Mesothelial cell of epicardium (in vitro differentiated cells): ENCODE measurements at places on chromosomes 12 and 14.

DNA sequence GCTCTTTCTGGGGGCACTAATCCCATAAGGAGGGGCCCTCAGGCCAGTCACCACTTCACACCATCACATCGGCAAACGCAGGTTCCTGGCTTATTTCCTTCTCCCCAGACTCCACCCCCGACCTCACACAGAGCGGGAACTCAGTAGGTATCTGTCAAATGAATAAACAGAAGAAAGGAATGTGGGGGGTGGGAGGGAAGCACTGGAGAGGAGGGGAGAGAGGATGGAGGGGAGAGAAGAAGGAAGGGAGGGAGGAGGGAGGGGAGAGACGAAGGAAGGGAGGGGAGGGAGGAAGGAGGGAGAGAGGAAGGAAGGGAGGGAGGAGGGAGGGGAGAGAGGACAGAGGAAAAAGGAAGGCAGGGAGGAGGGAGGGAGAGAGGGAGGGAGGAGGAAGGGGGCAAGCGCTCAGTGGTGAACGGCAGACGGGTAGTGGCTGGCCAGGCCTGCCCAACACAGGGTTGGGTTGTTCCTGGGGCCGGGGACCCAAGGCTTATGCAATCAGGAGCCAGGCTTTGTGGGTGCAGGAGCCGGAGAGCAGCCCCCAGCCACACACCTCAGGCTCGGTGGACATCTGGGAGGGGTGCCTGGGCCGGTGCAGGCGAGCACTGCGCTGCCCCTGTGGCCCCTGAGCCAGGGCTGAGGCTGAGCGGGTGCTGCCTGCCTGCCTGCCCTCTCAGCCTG lies 52.6 kb upstream of the FBRSL1 start:
- DNase-seq = no peak

DNA sequence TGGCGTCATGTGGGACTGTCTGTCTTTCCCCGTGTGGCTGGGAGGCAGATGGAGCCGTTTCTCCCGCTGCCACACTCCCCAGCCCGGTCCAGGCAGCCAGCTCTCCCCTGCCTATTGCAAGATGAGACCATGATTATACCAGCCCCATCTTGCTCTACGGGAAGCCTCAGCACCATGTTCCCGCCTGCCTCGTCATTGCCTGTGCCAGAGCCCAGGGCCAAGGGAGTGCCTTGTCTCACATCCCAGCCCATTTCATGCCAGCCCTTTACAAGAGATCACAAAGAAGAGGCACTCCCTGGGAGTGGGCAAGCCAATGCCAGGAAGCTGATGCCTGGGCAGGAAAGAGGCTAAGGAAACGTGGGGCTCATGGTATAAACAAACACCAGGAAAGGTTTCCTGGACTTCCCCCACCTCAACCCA lies 23.9 kb downstream of the GPR68 start:
- DNase-seq = no peak

DNA sequence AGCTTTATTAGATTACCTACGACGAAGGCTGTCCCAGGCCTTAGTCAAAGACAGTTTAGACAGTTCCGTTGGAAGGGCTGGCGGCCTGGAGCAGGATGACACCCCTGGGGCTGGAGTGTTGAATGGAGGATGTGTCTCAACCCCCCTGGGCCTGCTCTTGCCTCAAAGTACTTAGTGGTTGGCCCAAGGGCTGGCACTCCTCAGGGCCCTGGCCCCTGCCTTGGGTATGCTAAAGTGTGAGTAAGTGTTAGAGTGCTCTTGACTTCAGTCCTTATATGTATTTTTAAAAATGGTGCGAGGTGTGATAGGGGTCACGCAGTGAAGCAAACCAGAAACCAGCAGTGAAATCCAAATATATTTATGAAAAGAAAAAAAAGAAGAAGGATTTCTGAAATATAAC lies 261.6 kb downstream of the KTN1 start:
- no peak for DNase-seq

DNA sequence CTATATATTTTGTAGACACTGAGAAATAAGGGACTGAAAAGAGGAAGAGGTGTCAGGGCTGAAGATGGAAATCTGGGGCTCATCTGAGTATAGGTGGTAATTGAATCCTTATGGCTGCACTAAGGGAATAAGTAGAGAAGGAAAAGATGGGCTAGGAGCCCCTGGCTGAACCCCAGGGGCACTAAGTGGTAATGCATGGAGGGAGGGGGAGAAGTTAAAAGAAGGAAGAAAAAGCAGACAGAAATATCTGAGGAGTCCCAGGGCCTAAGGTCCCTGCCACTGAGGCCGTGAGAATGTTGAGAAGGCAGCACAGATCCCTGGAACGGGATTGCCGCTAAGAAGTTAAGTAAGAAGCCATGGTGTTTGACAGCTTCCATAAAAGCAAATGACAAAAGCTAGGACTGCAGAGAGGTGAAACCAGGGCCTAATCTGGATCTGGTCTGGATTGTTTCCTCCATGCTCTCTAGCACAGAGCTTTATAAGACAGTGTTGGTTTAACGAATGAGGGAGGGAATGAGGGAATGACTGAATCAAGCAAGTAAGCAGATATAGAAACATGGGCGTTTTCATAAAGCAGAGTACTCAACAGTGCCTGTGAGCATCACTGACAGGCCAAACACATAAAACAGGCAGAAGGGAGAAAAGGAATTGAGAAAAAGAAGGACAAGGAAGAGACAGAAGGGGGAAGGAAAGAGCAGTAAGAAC lies 92.9 kb downstream of the HMGA2 start:
- no peak for DNase-seq

DNA sequence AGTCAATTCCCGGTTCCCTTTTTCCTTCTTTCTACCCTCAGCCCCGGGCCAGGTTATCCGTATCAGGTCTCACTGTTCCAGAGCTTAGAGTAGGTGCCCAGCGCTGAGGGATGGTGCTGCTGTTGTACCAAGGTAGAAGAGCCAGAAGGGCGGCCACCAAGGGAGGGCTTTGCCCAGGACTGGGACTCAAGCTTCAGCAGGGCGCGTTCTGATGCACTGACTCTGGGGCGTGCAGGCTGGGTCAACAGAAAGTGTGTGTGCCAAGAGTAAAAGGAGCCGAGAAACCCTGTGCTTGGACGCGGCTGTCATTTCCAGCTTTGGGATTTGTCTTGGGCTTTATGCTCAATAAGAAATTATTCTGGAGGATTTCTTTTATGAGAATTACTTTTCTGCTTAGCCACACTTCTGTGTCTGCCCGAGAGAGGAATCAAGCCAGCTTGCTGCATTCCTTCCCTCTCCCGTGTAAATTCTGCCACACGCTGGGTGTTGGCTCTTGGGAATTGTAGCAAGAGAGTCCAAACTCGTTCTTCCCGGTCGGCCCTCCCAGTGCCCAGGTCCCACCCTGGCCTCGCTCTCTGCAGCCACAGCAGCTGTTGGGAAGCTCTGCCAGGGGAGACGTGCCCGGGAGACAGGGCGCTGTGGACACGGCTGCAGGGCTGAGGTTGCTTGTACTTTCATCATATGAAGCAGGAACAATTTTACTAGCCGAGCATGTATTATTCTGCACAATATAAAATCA lies 98.0 kb downstream of the FBXL14 start:
- DNase-seq = peak; percentile 37

- DNase-seq = no peak
Observed at GRCh38 chr12:6355491-6356373, 13.9 kb upstream of the TNFRSF1A start.

DNA sequence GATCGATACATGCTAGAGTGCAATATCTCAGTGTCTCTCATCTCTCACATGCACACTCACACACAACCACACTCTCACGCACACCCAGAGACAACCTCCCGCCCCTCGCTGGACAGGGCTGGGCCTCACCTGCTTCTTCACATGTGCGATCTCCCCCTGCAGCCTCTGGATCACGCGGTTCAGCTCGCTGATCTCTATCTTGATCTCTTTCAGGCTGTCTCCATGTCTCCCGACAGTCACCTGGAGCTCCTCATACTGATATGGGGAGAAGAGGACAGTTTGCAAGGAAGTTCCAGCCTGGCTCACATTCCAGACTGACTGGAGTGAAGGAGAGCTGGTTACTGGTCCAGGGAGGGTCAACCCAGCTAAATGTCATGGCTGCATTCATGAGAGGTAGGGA lies 4.4 kb downstream of the KRT2 start:
- DNase-seq = no peak

DNA sequence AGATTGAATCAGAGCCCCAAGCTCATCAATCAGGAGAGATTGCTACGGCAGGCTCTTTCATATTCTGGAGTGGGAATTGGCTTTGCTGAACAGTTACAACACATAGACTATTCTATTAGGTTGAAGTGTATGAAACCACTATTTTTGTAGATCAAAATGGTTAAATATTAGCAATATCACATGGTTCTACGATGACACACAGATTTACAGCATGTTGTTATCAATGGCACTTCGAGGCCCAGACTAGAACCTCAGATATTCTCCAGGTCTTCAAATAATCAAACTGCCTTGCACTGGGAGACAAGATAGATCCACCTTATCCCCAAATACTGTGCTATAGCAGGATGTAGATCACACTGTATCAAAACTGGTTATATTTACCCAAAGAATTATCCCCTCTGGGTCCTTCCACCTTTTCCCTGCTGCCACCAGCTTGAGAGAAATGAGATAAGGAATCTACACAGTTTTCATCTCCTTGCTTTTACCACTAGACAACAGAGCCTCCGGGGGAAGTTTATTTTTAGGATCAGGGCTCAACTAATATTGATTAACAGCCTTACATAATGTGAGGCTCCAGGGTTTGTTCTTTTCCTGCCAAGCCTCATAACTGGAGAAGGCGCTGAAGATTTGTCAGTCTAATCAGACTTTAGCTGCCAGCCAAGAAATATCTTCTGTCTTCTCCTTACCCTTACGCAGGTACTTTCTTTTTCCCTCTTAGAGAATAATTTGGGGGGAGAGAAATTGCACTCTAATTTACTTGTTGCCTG lies 507.1 kb downstream of the DIO2 start:
- no peak for DNase-seq

DNA sequence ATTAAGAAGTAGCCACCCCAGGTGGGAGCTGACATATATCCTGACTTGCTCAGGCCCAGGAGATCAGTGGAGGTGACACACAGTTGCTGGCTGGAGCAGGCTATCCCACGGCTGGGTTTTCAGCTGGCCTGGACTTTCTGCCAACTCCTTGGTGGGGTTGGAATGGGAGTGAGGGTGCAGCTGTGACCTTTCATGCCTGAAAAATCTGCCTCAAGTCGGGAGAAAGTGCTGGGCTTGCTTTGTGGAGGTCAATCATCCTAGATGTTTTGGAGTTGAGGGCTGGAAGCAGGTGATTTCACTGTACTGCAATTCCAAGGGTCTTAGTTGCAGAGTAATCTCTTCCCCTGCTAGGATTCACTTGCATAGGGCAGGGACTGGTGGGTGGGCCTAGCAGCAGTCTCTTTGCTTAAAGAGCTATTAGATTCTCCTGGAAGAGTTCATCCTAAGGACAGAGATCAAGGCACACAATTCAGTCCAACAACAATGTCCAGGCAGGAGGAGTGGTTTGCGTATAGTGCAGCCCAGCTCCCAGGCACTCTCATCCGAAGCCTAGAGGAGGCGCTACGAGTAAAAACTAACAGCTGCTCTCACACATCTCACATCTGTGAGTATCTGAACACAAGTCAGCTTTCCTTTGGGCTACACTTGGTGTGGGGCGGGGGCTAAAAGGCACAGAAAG lies 98.1 kb downstream of the GAS2L3 start:
- DNase-seq = no peak

DNA sequence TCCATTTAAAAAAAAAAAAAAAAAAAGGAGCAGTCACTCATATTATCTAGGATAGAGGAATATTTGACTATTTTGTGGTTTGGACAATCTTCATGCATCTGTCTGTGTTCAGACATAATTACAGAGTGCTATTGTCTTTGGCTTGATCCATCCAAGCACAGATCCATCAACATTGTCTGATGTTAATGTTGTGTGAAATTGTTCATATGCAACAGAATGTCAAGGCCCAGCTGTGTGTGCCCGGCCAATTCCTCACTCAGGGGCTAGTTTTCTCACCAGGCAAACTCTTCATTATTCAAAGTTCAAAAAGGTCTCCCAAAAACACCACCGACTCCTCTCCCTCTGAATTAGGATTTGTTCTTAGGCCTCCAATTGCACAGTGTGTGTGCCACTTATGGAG lies 324.9 kb upstream of the TMTC1 start:
- no peak for DNase-seq

DNA sequence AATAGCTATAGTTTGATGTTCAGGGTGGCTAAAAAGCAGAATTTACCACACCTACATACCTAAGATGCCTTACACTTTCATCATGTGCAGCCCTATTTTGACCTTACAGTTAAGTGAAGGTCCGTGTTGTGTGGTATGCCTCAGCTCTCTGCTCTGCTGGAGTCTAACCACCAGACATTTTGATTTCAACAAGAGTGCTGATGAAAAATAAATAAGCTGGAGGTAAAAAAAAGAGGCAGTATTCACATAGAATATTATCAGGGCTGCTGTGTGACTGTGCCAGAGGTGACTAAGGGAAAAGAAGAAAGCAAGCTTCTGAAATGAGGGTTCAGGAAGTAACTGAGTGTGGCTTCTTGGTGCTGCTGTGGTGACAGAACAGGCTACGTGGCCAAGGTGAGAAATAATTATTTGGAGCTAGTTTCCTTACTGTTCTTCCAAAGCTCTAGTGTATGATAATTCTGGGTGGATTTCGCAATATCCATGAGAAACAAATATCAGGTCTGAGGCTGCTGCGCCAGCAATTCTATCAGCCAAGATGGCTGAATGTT lies 188.8 kb downstream of the STXBP6 start:
- DNase-seq = no peak
